ENCODE measurements at places on chromosomes 16 and 17. TPM values are rescaled to one million over a fixed set of nuclear protein-coding genes. Genes with fewer than 3 reads are reported as not detected.

Gene FOXN1
- not detected for total RNA-seq

Gene KRTAP4-1
- total RNA-seq, result not detected

GRCh38 chr16:69064764-69065313 lies 40.6 kb upstream of the HAS3 start:
- DNase-seq, result no peak

DNA sequence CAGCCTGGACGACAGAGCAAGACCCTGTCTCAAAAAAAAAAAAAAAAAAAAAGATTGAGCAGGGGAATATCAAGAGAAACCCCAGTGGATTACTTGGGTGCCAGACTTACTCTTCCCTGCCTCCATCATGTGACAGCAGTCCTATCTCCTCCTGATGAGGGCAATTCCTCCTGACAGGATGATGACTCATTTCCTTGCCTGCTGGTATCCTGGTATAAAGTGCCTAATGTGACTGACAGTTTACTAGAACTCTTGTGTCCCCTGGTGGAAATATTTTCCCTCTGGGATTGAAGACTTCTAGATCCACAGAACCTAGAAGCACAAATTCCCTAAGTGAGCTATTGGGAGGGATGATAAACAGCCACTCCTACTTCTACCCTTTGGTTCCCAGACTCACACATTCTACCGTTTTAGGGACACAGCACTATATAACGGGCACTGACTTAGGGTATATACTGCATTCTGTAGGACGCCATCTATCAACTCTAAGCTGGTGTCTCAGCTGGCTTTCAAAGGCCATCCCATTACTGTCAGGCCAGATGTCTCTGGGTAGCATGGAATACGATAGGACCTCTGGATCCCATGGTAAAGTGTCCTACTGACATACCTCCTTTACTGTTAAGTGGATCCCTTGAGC lies 114.6 kb upstream of the MED13 start:
- no peak for DNase-seq

DNA sequence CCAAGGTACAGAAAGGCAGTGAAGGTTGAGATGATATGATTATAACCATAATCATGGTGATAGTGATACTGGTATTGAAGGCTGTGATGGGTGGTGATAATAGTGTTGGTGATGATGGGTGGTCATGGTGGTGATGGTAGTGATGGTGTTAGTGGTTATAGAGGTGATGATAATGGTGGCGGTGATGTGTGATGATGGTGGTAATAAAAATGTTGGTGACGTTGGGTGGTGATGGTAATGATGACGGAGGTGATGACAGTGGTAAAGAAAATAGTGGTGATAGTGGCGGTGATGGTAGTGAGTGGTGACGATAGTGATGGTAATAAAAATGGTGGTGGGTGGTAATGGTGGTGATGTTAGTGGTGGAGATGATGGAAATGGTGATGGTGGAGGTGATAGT lies 65.1 kb upstream of the KDM8 start:
- DNase-seq, result no peak

DNA sequence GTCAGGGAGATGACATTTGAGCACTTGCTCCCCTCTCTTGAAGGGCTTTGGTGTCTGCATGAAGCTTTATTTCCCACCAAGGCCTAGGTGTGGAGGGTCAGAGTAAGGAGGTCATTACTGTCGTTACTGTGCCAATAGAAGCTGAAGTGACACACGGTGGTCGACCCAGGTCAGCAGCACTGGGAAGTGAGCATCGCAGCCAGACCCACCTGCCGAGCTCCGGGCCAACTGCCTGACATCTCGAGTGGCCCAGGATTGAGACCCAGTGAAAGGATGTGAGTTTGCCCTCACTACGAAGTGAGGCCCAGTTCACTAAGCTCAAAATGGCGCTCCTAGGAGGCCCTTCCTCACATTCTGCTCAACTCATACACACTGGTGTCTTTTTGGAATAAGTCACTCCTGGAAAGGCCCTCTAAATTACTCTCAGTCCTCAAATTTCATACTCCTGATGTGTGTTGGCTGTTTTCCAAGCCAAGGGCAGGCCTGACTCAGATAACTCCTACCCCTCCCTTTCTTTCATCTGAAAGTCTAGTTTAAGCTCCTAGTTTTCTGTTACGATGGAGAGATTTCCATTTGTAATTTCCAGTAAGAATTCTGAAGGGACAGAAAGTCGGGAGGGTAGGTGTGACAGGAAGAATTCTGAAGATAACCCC lies 200.4 kb downstream of the LGALS9B start:
- DNase-seq, result no peak

Measured in kidney (tissue), 22 donors.